ENCODE measurements at places on chromosomes 7 and 10.
A peak's percentile ranks its signal among the peaks of the same experiment; 100 is the strongest.

- no peak for ATAC-seq
Measured at GRCh38 chr10:33382216-33382600, 47.7 kb upstream of the NRP1 start.

- ATAC-seq = peak; percentile 68
Measured at GRCh38 chr10:123582084-123582989, 83.8 kb upstream of the GPR26 start.

- ATAC-seq = peak; percentile 40
Measured at GRCh38 chr7:12269100-12269895, 58.2 kb downstream of the TMEM106B start.

DNA sequence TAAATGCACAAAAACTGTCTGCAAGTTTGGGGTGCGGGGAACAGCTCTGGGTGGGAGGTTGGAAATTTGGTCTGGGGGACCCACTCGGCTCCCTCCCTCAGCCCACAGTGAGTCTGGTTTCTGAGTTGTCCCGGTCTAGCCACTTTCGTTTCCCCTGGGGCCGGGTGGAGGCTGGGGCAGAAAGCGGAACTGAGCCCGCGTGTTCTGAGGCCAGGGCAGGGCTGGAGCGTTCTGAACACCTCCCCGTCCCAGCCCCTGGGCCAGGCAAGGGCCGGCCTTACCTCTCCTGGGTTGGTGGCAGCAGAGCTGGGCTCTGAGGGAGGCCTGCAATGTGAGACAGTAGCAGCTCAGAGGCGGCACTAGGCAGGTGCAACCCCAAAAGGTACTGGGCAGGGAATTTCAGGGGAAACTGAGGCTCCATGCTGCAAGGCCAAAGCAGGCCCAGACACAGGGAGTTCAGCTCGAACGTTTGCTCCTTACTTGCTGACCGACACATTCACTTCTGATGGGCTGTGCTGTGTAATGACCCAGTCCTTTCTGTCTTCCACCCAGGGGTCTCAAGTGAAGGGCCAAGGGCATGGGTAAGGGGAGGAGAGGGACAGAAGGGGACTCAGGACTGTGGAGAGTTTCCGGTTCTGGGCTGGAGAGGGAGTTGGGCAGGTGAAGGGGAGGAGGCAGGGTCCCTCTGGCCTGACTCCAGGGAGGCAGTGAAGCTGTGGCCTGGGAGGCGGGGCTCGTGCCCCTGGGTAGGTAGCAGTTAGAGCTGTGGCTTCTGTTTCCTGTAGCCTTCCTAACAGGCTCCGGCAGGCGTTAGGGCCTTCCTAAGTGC lies 3.0 kb downstream of the IRF5 start:
- ATAC-seq = peak; percentile 84

GRCh38 chr7:92375013-92375412 lies 72.3 kb upstream of the GATAD1 start:
- ATAC-seq = no peak

Data from stimulated activated memory B cell treated with anti-CD40 and anti-IgM and Interleukin-4, amounts not matched to agents 10 μg/mL and 1 μg/mL and 100 μg/mL, for 72 hours (primary cell).